H1 (cell line): ENCODE measurements at places on chromosomes 6 and 20. TPM values are rescaled to one million over a fixed set of nuclear protein-coding genes. Genes with fewer than 3 reads are reported as not detected.

DNA sequence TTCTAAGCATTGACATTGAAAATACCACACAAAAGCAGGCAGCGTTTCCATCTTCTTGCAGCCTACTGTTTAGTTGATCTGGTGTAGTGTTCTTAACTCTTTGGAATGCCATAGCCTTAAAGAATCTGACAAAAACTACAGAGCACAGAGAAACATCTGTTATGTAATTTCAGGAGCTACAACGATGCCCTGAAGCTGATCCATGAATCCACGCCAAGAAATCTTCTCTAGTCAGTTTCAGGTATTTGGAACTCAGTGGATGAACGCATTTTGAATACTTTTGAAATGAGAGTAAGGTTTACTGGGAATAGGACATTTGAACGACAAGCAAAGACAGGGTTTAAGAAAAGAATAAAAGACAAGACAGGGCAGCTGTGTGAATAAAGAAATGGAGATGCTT is 17.8 kb downstream of the ALDH8A1 start:
- DNase-seq, result no peak
- no peaks in the 10 kb centered on the region for H3K4me1 ChIP-seq
- no peak overlapping the region for H3K27ac ChIP-seq
- no peaks in the 10 kb centered on the region for H3K27me3 ChIP-seq
- no peaks in the 10 kb centered on the region for H3K36me3 ChIP-seq

DNA sequence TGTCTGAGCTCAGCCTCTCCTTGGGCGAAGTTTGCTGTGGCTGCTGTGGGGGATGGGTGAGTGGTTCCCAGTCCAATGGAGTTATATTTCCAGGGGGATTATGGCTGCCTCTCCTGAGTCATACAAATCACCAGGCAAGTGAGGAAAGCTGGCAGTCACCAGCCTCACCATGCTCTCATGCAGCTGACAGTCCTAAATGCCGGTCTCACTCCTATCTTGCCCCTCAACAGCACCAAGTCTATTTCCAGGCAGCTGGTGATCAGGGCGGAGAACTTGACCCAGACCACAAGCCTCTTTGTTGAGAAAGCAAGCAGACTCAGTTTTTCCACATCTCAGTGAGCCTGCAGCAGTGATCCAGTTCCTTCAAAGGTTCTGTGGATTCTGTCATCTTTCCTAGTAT is 98.9 kb downstream of the TBC1D32 start:
- H3K27me3 ChIP-seq, result no peaks in the 10 kb centered on the region
- H3K36me3 ChIP-seq, result no peaks in the 10 kb centered on the region
- no peaks in the 10 kb centered on the region for H3K4me1 ChIP-seq

DNA sequence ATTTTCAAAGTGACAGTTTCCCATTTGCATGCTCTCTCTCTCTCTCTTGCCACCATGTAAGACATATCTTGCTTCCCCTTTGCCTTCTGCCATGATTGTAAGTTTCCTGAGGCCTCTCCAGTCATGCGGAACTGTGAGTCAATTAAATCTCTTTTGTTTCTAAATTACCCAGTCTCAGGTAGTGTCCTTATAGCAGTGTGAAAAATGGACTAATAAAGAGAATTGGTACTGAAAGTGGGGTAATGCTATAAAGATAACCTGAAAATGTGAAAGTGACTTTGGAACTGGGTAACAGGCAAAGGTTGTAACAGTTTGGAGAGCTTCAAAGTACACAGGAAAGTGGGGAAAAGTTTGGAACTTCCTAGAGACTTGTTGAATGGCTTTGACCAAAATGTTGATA is 389.8 kb downstream of the GRIK2 start:
- H3K36me3 ChIP-seq, result no peaks in the 10 kb centered on the region
- H3K27me3 ChIP-seq, result no peaks in the 10 kb centered on the region
- H3K4me3 ChIP-seq, result no peak overlapping the region
- no peak overlapping the region for H3K27ac ChIP-seq
- no peak for DNase-seq

DNA sequence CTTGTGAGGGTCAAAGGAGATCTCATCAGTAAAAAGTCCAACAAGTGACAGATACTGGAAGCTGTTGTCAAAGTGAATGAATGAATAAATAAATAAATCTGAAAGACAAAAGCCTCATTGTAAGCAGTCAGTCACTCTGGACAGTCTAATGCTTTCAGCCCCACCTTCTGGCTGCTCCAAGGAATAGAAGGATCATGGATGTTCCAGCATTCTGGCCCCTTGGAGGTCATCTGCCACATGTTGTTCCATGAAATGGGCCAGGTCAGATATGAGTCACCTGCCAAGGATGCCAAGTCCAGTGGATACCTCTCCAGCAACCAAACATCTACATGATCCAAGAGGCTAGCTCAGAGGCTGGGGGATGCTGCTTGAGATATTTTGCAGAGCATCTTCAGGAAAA is 185.6 kb downstream of the BMP7 start:
- no peaks in the 10 kb centered on the region for H3K36me3 ChIP-seq
- DNase-seq, result no peak
- H3K27ac ChIP-seq, result no peak overlapping the region

DNA sequence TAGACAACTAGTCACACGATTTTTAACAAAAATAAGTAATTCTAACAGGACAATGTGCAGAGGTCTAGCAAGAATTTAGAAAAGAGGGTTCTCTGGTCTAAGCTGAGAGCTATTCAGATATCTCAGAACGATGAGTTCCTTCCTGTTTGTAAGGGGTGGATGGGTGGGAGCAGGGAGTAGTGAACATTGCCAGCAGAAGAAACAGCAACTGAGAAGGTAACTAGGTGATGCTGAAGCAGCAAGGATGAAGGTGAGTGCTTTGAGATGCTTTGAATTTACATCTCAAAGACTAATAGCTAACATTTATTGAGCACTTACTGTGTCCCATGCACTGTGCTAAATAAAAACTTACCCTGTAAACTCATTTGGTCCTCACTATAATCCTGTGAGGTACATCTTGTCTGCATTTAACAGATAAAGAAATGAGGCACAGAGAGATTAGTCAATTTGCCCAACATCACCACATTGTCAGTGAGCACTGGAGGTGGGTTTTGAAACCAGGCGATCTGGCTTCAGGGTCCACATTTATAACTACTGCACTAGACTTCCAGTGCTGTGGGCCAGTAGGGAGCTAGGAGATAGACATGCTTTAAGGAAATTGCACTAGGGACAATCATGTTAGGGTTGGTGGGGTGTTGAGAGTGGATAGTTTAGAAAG is 15.7 kb downstream of the BRD2 start:
- no peak for DNase-seq
- no peak overlapping the region for H3K4me3 ChIP-seq
- peaks cover 25% of the 10 kb centered on the region for H3K36me3 ChIP-seq
- H3K4me1 ChIP-seq, result peaks cover 3% of the 10 kb centered on the region; the same call in 1 of the 2 replicates

- H3K4me1 ChIP-seq, result no peaks in the 10 kb centered on the region
- H3K36me3 ChIP-seq, result no peaks in the 10 kb centered on the region
- no peak overlapping the region for H3K27ac ChIP-seq
Observed at GRCh38 chr6:154960854-154961530, 34.1 kb upstream of the TIAM2 start.

- H3K4me1 ChIP-seq, result no peaks in the 10 kb centered on the region; the same call in 1 of the 2 replicates
- DNase-seq, result no peak
- no peak overlapping the region for H3K4me3 ChIP-seq
- no peaks in the 10 kb centered on the region for H3K27me3 ChIP-seq
Observed at GRCh38 chr6:34022250-34022872, 123.5 kb downstream of the GRM4 start.

- no peak overlapping the region for H3K4me3 ChIP-seq
- no peak for DNase-seq
- H3K27me3 ChIP-seq, result no peaks in the 10 kb centered on the region
- H3K27ac ChIP-seq, result no peak overlapping the region
- no peaks in the 10 kb centered on the region for H3K36me3 ChIP-seq
Observed at GRCh38 chr20:9993137-9993536, 41.6 kb upstream of the ANKEF1 start.

Gene ZNF831
- polyA plus RNA-seq, result under 0.01 TPM in 1 of 2 replicates, not detected in the other

Gene ZSCAN12
- polyA plus RNA-seq, result 2.0 and 2.2 TPM in 2 replicates

Gene TREM1
- polyA plus RNA-seq, result not detected in 2 replicates

Gene EYA2
- 1.6 and 2.0 TPM in 2 replicates for polyA plus RNA-seq

Gene WFDC10B
- polyA plus RNA-seq, result 0.21 and 0.36 TPM in 2 replicates
